ENCODE measurements at places on chromosomes 3 and 15.
A peak's percentile ranks its signal among the peaks of the same experiment; 100 is the strongest.

DNA sequence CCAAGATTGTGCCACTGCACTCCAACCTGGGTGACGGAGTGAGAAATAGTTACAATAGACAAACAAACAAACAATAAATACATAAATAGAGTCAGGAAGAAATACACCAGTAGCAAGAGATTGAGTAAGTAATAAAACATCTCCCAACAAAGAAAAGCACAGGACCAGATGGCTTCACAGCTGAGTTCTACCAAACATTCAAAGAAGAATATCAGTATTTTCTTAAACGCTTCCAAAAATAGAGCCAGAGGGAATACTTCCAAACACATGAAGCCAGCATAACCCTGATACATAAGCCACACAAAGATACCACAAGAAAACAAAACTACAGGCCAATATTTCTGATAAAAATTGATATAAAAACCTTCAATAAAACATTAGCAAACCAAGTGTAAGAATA lies 30.7 kb upstream of the IGSF10 start:
- no peak for DNase-seq

DNA sequence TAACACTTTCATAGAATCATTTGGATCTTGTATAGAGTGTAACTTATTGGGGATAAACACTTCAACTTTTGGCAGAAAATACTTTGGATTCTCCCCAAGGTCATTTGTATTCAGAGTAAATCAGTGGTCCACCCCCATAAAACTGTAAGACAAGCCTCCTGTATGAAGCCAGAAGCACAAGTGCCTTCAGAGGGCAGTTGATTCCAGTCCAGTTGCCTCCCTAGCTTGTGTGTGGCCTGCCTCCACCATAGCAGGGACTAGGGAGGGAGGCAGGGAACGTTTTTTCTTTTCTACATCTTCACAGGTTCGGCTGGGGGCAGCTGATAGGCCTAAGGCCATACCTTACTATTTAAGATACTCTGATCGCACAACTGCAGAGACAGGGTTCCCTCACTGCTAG lies 11.6 kb downstream of the GORASP1 start:
- DNase-seq: no peak

GRCh38 chr3:125470671-125471070 lies 49.3 kb downstream of the SNX4 start:
- no peak for DNase-seq

DNA sequence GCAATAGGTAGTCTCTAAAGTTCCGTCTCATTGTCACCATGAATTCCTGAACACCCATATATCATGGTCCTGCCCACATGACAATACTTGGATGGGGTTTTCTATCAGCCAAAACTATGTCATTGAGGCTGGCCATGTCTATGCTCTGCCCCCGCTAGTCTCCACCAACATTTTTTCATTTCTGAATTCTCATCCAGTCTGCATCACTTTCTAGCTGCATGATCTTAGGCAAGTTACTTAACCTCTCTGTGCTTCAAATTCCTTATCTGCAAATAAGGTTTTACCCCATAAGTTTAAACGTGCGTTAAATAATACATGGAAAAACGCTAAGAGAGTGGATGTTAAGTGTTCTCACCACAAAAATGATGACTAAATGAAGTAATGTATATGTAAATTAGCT lies 14.1 kb downstream of the HERC1 start:
- no peak for DNase-seq

DNA sequence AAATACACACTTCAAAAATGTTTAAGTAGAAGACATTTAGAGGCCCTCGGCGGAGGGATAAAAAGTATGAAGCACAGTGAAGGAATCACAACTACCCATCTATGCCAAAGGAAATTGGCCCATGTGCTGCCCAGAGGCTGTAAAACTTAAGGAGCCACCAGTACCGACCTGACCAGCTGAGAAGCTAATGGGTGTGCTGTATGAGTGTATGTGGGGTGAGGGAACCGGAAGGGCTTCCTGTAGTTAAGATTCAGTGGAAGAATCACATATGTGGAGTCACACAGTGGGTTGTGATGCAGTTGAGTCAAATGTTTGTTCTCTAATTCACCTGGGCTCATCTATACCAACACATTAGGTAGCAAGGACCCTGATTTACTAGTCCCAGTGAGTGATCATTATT lies 516.0 kb upstream of the IL12A start:
- no peak for DNase-seq

DNA sequence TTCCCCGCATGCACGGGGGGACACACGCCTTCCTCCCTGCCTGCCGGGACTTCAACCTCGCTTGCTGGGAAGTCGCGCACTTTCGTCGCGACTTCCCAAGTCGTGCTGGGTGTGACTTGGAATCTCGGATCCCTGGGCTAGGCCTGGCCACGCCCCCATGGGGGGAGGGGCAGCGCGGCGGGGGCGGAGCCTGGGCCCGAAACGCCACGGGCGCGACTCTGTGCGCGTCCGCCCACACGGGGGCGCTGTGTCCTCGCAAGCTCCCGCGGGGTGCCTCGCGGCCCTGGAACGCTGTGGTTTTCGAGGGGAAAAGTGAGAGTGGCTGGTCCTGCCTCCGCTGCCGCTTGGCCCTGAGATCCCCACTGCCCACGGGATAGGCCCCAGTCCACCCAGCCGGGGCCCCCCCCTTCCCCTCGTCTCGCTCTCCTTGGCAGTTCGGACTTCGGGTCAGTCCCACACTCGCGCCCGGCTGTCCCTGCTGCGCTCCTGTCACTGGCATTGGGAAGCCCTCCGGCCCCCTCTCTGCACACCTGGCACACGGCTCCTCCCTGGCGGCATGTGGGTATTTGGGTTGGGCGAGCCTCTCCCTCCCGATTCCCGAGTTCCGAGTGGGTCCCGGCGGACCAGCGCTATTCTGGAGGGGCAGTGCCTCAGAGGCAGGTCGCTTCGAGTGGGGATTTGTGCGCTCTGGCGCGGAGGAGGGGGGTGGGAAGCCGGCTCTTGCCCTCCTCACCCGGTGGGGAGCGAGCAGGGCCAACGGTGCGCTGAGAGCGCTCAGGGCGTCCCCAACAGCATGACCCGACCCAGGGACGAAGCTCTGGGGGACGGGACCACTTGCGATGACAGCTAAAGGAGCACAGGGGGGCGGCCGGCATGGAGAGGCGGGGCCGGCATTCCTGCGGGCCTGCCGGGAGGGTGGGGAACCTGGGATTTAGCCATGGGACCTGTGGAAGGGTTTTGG lies 23.6 kb downstream of the SEC61A1 start:
- DNase-seq: peak; percentile 78

DNA sequence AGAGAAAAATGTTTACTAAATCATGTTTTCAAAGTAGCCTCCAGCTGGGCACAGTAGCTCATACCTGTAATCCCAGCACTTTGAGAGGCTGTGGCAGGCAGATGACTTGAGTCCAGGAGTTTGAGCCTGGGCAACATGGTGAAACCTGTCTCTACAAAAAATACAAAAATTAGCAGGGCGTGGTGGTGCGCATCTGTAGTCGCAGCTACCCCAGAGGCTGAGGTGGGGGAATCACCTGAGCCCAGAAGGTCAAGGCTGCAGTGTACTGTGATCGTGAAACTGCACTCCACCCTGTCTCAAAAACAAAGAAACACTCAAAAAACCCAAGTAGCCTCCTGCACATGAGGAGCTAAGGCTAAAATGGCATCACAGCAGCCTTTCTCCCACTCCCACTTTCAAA lies 1.6 kb upstream of the PPIB start:
- DNase-seq: no peak

- DNase-seq: no peak
Measured at GRCh38 chr15:68038246-68038645, 15.9 kb upstream of the PIAS1 start.

DNA sequence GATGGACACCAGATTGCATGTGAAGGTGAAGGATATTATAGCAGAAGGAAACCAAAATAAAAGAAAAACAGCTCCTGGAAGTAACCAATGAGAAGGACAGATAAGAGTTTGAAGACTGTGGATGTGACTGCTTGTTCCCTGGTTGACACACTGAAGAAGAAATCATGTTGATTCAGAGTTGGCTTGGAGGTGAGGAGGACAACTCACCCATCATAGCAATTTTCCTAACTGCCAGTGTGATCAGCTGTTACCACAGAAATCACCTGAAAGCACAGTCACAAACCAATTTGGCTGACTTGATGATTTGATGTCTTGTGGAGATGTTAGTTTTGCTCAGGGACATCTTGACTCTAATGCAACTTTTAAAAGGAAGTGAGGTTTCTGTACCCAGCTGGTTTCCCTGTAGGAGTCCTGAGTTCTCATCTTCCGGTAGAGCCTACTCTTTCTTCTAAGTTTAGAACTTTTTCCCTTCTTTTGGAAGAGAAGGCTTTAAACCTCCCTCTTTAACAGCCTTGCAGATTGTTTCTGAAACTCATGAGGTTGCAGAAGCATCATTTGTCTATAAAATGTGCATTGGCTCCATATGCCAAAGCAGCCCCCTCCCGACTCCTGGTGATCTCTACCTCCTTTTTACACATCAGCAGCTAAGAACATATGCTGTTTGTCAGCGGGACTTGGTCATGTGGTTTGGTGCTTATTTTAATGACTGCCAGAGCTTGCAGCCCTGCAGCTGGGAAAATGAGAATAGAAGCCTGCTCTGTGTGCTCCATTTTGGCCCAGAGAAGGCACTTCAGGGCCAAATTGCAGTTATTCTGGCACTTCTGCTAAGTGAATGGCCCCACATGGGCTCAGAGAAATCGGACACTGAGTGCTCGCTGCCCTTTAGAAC lies 10.3 kb downstream of the ATG7 start:
- DNase-seq: no peak

DNA sequence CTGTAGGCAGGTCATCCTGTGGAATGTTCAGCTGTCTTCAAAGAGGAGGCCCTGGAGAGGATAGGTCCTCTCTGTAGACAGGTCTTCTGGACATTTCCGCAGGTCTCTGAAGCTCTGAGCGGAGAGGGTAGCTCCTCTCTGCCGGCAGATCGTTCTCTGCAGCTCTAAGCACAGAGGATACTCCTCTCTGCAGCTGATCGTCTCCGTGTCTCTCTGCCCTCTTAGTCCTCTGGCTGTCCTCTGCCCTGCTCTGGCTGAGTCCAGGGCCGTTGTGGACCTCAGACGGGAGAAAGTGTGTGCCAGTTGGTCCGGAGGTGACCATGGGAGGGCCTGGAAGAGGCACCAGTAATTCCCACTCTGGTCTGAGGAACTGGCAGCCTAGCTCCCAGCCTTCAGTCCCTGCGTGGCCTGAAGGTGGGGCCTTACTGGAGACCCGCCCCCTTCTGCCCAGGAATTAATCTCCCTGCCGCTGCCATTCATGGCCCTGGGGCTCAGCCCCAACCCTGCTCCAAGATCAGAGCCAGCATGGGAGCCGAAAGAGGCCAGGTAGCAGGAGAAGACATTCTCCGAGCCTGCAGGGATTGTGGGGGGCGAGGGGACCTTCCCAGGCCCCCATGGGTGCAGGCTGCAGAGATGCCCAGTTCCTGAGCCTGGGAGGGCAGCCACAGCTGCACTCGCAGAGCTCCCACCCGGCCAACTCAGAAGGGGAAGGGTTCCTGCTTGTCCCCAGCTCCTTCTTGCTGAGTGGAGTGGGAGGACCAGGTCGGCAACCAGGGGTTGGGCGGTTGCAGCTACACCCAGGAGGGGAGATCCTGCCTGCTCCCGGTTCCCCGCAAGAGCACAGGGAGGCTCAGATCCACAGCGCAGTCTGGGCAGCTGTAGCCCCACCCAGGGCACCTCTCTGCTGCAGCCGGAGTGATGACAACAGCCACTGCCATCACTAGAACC lies 488.7 kb downstream of the RSL24D1 start:
- DNase-seq: no peak

- DNase-seq: no peak
Measured at GRCh38 chr3:16873872-16874271, 10.9 kb upstream of the PLCL2 start.

- DNase-seq: peak; percentile 56
Measured at GRCh38 chr3:127406309-127407025, 118.6 kb upstream of the PRR20G start.

- no peak for DNase-seq
Measured at GRCh38 chr15:71565631-71566160, 244.7 kb upstream of the NR2E3 start.

DNA sequence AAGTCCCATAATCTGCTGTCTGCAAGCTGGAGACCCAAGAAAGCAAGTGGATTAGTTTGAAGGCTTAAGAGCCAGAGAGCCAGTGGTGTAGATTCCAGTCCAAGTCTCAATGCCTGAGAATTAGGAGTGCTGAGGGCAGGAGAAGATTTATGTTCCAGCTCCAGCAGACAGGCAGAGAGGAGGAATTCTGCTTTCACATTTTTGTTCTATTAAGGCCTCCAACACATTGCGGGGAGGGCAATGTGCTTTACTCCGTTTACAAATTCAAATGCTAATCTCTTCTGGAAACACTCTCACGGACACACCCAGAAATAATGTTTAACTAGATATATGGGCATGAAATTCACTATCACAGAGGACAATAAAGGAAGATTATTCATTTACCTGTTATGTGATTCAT lies 54.0 kb downstream of the DPH6 start:
- no peak for DNase-seq

DNA sequence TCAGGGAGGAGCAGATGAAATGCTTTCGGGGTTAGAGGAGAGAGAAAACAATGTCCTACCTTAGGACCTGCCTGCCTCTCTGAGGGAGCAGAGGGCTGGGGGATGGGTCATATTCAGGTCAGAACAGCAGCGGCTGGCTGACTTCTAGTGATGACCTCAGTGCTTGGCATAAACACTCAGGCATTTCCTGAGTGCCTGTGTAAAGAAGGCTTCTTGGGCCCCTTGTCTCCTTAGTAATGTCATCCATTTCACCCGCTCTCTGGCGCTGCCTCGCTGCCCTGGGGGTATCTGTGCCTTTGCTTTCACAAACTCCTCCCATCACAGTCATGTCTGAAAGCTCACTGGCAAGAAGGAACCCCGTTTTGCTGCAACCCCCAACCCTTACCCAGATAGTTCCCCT lies 82.9 kb upstream of the GSK3B start:
- DNase-seq: no peak

DNA sequence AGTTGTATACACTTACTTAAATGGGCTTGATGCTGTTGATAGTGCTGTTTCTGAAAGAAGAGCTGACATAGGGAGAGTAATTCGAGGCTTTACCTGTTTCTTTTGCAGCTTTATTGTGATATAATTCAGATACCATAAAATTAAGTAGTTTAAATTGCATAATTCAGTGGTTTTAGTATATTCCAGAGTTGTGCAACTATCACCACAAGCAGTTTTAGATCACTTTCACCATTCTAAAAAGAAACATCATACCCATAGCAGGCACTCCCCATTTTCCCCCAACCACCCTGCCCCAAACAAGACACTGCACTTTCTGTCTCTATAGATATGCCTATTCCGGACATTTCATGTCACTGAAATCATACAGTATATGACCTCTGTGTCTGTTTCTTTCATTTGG lies 98.5 kb downstream of the MTHFS start:
- DNase-seq: no peak

- DNase-seq: no peak
Measured at GRCh38 chr3:174126990-174127758, 729.6 kb downstream of the NLGN1 start.

- peak; percentile 40 for DNase-seq
Measured at GRCh38 chr3:20080956-20081554, 40.8 kb downstream of the KAT2B start.

- DNase-seq: no peak
Measured at GRCh38 chr15:74982183-74982582, 13.2 kb upstream of the SCAMP5 start.

All from NAMALWA (cell line).